Fibroblast of the aortic adventitia (primary cell): ENCODE measurements at places on chromosomes 13 and 19.

DNA sequence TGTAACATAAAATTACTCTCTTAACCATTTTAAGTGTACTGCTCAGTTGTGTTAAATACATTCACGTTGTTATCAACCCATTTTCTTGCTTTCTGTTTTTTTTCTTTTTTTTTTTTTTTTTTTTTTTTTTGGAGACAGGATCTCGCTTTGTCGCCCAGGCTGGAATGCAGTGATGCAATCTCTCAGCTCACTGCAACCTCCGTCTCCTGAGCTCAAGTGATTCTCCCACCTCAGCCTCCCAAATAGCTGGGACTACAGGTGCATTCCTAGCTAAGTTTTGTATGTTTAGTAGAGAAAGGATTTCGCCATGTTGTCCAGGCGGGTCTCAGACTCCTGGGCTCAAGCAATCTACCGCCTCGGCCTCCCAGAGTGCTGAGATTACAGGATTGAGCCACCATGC lies 42.5 kb upstream of the C13orf42 start:
- no peak for DNase-seq

DNA sequence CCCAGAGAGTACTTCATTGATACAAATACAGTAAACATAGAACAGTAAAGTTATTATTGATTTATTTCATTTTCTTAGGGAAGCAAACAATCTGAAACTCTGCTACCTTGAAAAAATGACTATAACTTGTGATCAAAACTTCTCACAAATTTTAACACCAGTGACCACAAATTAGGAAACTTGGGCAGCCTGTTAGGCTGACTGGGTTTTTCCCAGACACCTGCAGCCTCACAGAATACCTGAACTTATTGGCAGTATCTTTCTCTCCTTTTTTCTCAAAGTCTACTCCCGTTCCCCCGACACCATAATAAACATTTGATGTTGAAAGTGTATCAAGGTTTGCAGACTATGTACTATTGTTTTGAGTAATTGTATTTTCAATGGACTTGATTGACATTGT lies 360.5 kb downstream of the LMO7 start:
- DNase-seq: no peak

- peak; percentile 98 for DNase-seq
Measured at GRCh38 chr13:30690282-30691188, 44.8 kb upstream of the ALOX5AP start.

DNA sequence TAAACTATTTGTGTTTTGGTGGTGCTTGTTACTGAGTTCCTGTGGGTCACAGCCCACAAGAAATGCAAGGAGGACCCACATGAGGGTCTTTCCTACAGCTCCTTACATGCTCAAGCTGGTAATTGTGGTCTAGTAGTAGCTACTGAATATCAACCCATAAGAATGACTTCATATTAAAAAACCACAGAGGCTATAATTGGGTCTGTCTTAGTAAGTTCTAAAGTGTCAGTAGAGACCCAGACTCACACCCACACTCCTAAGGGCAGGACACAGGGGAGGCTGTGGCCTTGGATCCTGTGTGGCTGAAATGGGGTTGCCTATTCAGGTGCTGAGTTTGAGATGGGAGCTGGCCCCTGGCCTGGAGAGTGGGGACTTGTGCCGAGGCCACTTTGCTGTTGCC lies 19.6 kb downstream of the TFDP1 start:
- no peak for DNase-seq

GRCh38 chr13:20441879-20442278 lies 83.8 kb downstream of the CRYL1 start:
- DNase-seq: peak; percentile 90

- DNase-seq: no peak
Measured at GRCh38 chr19:49624967-49625910, 14.7 kb downstream of the RRAS start.

- peak; percentile 21 for DNase-seq
Measured at GRCh38 chr13:98944336-98944735, 33.5 kb downstream of the DOCK9 start.

GRCh38 chr19:45037393-45038169 lies 1.3 kb upstream of the CLASRP start:
- no peak for DNase-seq
